ENCODE measurements at places on chromosomes 3 and 15.

- peak; percentile 95 for ATAC-seq
These were observed 9.8 kb downstream of the SCG5 start for GRCh38 chr15:32651229-32651837.

- no peak for ATAC-seq
These were observed 209.3 kb upstream of the SATB1 start for GRCh38 chr3:18634461-18634860.

DNA sequence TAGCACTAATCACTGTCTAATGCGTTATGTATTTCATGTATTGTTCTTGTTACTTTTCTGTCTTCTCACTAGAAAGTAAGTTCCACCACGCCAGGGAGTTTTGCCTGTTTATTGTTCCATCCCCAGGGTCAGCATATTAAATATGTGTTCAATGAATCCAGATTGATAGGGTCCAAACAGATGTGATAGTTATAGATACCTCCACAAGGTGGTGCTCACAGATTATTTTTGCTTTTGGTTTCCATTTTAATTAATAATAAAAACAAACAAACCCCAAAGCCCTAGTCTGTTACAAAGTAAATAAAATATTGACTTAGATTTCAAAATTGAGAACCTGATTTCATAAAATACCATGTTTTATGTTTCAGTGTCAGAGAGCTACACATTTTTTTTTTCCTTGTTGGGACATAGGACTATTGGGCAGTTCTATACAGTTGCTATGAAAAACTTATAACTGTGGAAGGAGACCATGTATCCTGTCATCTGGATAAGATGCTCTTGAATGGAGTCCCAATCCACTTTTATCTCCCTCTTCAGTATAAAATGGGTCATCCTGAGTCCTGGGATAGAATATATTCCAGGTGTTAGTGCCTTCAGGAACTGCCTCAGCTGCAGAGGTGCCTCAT, 12.4 kb downstream of the OTOL1 start:
- peak; percentile 60 for ATAC-seq

GRCh38 chr15:81176291-81176893, 20.3 kb upstream of the IL16 start:
- no peak for ATAC-seq

- no peak for ATAC-seq
These were observed 164.6 kb downstream of the SMAD6 start for GRCh38 chr15:66866656-66867055.

- ATAC-seq, result no peak
These were observed 153.9 kb upstream of the ARHGEF26 start for GRCh38 chr3:153967260-153967659.

GRCh38 chr3:177338697-177339219, 141.5 kb upstream of the TBL1XR1 start:
- ATAC-seq, result no peak

- peak; percentile 80 for ATAC-seq
These were observed 684 bp upstream of the RPS27L start for GRCh38 chr15:63157891-63158431.

- no peak for ATAC-seq
These were observed 190.9 kb upstream of the CFAP20DC start for GRCh38 chr3:59240666-59241255.

GRCh38 chr15:77029166-77030047, 34.5 kb downstream of the PSTPIP1 start:
- no peak for ATAC-seq

DNA sequence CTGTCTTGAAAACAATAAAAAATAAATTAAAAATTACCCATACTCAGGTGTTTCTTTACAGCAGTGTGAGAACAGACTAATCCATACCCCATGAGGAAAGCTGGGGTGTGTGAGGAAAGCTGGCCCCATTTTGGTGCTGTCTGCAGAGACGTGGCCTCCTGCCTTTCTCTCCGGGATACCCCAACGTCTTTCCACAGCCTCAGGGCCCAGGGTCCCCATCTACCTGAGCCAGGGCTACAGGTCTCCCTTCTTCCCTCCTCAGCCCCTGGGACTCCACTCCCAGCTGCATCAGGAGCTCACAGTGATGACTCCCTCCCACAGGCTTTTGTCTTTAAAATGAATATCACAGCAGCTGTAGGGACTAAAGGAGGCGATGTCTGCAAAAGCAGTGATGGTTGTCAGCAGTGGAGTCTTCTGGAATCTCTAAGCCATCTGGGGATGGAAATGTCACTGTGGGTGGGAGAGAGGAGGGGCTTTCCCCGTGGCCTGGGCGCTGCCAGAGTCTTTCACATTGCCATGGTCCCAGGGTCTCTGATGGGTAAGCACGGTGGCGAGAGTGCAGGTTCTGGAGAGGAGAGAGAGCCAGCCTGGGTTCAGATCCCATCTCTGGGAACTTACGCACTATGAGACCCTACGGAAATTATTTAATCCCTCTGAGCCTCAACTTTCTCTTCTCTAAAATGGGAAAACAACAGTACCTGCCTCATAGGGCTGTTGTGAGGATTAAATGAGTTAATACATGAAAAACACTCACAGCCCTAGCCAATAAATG, 259.3 kb downstream of the PLCL2 start:
- no peak for ATAC-seq

DNA sequence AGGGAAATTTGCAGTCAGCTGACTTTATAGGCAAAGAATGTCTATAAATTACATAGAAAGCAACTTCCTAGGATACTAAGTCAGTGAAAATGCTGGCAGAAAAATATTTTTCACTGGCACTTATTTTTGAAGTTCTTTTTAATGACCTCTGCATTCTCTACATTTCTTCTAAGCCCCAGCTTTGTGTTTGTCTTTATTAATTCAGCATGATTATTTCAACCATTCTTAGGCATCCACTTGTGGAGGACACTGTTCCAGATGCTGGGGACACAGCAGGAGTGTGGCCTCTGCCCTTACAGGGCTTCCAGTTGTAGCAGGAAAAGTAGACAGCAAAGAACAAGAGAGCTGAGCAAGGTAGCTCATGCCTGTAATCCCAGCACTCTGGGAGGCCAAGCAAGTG, 15.0 kb downstream of the LRRK1 start:
- ATAC-seq, result no peak
